ENCODE measurements at places on chromosomes 7 and 10.

DNA sequence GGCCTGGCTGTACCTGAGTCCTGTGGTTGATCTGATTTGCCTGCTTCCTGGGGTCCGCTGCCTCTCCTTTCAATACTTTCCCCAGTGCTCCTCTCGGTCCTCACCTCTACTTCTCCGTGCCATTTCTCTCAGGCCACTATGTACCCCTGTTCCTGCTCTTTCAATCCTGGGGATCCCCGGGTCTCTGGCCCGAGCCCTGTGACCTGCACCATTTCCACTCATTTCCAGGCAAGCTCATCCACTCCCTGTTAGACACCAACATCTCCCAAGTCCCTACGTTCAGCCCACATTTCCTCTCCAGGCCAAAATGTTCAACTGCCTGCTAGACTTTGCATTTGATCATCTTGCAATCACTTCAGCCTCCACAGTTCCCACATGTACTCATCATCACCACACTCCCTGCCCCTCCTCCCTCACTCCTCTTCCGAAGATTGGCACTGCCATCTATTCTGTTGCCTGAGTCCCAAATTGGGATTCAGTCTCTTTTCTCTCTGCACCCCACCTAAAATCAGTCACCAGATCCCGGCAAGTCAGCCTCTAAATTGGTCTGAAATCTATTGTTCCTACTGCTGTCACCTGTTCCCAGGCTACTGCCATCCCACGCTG lies 34.4 kb upstream of the ZMIZ1 start:
- DNase-seq: no peak

DNA sequence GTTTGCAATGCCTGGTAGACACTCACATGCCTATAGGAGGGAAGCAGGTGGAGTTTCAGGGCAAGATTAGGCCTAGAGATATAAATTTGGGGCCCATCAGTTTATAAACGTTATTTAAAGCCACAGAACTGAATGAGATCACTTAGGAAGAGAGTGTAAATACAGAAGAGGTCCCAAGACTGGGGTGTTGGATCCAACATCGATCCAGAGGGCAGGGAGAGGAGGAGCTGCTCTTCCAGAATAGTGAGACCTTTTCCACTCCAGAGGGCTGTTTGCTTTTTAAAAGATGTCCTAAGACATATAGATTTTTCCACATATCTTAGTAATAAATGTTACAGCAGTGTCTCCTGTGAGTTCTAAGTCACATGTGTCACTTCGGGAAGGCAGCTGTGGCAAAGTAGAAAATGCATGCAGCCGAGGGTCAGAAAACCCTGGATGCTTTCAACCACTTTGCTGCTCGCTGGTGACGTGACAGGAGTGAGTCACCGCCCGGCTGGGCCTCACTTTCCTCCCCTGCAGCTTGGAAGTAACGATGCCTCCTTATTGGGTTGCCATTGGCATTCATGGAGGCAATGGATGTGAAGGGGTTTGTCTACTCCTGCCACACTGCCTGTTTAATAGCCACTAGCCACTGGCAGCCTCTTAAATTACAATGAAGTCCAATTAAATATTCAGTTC lies 95.4 kb downstream of the TRIL start:
- DNase-seq: no peak

- DNase-seq: peak; percentile 27
Observed at GRCh38 chr7:95330204-95330960, 6.0 kb upstream of the PON1 start.

- peak; percentile 59 for DNase-seq
Observed at GRCh38 chr7:101390901-101391301, 28.2 kb downstream of the COL26A1 start.

- no peak for DNase-seq
Observed at GRCh38 chr7:74452748-74453321, 871 bp upstream of the GTF2IRD1 start.

GRCh38 chr10:109973326-109973829 lies 34.4 kb upstream of the ADD3 start:
- DNase-seq: no peak

DNA sequence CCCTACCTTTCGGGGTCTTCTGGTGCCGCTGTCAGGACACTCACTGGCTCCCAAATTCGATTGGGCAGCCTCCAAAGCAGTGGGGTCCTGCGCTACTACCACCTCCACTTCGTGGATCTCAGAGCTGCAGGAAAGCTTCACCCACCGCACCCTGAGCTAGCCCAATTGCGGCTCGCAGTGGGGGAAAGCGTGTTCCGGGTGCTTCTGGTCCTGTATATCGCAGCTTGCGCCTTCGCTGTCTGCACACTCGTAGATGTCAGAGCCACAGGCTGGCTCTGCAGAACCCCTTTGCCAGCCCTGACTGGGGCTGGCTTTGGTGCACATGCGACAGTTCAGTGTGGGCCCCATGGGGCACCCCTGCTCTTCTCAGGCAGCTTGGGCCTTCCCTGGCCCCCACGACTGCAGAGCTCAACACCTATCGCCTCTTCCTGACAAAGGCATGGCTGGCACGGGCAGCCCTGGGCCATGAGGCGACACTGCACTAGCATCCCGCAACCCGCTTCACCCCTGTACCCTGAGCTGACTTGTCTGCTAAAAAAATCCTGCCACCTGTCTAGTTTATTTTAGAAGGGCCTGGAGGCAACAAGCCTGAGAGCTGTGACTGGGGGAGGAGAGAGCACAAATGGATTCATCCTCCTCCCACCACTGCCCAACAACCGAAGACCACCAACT lies 78.7 kb upstream of the ABI1 start:
- no peak for DNase-seq

DNA sequence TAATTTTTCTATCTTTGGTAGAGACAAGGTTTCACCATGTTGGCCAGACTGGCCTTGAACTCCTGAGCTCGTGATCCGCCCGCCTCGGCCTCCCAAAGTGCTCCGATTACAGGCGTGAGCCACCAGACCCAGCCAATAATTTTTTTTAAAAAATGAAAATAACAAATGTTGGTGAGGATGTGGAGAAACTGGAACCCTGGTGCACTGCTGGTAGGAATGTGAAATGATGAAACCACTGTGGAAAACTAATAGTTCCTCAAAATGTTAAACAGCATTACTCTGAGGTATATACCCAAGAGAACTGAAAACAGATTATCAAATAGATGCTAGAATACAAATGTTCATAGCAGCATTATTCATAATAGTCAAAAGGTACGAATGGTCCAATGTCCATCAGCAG lies 23.0 kb upstream of the YWHAG start:
- no peak for DNase-seq

- DNase-seq: peak; percentile 70
Observed at GRCh38 chr7:44072364-44073231, 7.2 kb upstream of the PGAM2 start.

DNA sequence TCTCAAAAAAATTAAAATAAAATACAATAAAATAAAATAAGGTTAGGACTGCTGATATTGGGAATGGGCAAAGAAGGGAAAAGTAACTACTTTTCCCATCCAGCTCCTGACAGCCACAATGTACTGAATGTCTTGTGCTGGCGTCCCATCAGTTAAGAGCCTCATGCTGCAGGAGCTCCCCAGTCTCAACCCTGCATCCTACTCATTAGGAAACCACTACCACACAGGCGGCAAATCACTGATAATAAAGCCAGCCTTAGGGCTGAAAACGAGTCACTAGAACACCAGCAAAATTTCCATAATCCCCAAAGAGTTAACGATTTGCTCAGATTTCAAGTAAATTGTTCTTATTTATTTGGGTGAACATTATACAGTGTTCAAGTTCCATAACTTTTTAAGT lies 4.3 kb downstream of the YWHAG start:
- DNase-seq: no peak

GRCh38 chr10:33136271-33136670 lies 178.2 kb upstream of the ITGB1 start:
- DNase-seq: no peak

DNA sequence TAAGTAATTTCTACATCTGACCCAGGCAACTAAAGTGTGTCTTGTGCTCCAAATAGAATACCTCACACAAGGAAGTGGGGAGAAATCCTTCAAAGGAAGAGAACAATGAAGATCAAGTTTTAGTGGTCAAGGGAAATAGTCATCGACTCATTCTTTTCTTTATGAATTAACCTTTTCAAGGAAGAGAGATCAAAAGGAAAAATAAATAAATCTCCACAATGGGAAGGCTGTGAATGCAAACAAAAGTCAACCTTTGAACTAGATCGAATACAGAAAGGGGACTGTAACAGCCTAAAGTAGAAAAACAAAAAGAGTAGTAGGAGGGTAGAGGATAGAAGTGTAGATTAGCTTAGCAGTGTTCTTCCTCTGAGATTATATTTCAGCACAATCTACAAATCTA lies 274.6 kb upstream of the COBL start:
- no peak for DNase-seq

DNA sequence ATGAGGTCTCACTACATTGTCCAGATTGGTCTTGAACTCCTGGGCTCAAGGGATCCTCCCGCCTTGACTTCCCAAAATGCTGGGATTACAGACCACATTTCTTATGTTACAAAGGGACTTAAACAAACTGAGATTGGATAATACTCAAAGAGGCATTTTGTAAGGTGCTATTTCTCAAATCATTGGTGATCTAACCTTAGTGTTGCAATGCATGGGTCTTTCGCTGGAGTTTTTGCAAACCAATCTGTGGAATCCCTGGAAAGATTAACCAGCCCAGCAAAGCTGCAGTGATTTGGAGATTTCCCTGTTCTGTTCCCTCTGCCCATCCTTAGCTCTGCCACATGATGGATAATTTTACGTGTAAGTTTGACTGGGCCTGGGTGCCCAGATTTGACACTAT lies 20.4 kb upstream of the ECHDC3 start:
- DNase-seq: no peak

DNA sequence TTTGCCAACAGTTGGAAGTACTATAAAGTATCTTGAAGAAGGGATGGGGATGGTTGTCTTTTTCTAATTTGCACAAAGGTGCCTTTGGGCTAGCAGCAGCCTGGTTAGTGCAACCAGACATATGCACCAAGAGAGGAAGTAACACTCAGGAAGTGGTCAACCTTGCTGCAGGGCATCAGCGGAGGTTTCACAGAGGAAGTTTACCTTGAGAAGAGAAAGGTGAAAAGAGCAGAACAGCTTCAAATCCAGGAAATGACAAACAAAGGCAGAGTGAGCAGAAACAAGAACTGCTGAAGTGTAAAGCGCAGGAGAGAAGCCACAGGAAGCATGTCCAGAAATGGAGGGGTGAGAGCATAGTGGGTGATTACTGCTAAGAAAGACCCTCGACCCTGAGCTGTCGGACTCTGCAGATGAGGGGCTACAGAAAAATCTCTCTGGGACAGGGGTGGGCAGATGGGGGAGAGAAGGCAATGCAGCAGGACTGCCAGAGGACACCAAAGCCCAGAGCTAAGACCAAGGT lies 66.9 kb downstream of the STK17A start:
- peak; percentile 72 for DNase-seq

- DNase-seq: no peak
Observed at GRCh38 chr10:130958003-130958402, 353.5 kb downstream of the TCERG1L start.

DNA sequence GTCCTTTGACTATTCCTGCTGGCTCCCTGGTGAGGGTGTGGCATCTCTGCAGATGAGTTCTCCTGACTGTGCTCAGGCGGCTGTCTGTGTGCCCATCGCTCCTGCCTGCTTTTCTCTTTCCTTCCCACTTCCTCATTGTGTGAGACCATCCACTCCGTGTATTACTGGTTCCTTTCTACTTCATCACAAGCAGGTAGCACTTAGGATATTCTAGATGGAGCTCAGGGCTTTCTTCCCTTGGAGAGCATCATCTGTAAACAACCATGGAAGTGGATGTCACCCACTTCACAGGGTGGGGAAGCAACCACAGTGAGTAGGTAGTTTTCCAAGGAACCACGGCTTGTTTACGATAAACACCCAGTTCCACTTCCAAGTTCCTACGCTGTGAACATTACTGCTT lies 15.7 kb downstream of the DNAJB6 start:
- DNase-seq: peak; percentile 50

DNA sequence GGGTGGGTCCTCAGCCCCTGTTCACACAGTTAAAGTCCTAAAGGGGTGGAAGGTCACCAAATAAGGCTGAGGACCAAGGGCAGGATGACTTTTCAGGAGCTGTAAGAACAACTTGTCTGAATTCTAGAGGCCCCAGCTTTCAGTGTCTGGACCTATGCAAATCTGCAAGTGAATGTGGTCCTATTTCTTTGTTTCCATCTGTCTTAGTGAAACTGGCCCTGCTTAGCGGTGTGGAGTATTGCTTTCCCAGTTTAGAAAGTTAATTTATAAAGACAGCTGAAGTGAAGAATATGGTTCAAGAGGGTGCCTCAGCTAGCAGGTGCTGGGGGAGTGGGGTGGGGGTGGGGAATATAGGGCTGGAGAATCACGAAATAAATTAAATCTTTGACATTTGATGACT lies 40.1 kb downstream of the HHEX start:
- no peak for DNase-seq

DNA sequence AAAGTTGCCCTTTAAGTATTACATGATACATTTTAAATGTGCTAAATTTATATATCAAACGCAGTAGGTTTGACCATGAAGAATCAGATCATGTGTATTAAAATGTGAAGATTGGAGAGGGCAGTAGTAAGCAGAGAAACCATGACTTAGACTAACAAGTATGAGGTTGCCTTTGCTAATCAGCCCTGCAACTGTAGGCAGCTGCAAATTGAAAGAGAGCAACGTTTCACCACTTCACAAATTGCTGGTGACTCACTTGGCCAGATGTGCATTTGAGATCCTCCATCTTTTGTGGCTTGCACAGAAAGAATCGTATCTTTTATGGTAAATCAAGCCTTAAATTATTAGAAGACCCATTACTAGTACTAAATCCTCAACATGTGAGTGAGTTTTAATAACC lies 10.1 kb upstream of the SEMA3A start:
- DNase-seq: no peak

- no peak for DNase-seq
Observed at GRCh38 chr10:133268532-133268931, 8.1 kb downstream of the ADAM8 start.

DNA sequence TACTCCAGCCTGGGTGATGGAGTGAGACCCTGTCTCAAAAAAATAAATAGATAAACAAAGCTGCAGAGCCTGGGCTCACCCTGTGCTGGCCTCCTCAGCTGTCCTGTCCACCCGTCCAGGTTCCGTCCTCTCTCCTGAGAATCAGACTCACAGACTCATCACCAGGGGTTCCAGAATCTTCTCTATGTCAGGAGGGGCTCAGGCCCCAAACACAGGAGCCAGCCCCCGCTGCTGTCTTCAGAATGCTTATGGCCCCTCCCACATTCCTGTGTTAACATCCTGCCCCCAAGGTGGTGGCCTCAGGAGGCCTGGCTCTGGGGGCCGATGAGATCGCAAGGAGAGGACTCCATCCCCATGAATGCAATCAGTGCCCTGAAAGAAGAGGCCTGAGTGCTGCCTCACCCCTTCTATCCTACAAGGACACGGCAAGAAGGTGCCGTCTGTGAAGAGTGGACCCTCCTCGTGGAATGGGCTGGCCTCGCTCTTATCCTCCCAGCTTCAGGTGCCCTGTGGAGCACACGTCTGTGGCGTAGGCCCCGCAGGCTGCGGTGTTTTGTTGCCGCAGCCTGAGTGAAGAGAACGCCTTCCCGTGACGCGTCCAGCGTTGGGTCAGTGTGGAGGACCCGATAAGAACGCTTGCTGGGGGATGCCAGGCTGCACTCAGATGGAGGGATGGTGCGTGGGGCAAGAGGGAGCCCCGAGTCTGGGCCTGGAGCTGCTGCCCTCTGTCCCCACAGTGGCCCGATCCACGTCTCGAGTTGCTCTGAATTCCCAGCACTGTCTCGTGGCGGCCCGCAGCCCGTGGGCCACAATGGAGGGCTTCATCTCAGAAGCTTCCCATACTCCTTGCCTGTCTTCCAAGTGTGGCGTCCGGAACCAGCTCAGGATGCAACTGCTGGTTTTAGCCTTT lies 77.1 kb downstream of the INPP5A start:
- DNase-seq: no peak

Data from Kasumi-1 (cell line).